ENCODE measurements at places on chromosomes 3 and 15. TPM values are rescaled to one million over a fixed set of nuclear protein-coding genes. Genes with fewer than 3 reads are reported as not detected.

C2CD4A gene
- not detected for total RNA-seq

SCN11A gene
- under 0.01 TPM for total RNA-seq

DNA sequence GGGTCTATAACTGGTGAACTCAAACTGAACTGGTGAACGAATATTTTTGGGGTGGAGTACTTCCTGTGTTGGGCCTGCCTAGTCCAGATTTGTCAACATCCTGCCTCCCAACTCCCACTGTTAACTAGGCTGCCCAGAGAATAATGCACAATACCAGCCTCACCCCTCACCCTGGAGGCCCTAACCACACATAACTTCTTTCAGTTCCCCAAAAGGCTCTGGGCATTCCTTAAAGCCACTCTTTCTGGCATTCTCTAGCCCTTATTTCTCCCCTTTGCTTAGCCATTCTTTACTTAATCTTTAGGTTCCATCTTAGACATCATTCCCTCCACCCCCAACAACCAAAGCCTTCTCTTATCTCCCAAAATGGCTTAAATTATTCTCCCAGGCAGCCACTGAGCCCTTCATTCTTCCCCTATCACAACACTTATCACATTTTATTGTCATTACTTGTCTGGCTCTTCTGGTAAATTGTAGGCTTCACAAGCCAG is 9.1 kb upstream of the SEC11A start:
- peak; percentile 76 for DNase-seq

ADAMTS17 gene
- 0.17 TPM for total RNA-seq

DNA sequence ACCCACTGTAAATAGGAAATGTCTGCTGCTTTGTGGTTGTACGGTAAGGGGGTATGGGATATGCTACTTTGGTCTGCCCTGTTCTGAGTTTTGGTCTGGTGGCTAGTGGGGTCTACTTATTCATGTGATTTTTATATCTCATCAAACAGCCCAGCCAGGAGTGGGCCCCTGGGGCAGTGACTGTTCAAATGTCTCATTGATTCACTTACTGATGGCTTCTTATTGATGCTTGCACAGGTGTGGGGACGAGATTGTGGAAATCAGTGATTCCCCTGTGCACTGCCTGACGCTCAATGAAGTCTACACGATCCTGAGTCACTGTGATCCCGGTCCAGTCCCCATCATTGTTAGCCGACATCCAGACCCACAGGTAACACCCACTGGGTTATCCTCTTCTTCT is 38.5 kb downstream of the STARD5 start:
- no peak for DNase-seq

DNA sequence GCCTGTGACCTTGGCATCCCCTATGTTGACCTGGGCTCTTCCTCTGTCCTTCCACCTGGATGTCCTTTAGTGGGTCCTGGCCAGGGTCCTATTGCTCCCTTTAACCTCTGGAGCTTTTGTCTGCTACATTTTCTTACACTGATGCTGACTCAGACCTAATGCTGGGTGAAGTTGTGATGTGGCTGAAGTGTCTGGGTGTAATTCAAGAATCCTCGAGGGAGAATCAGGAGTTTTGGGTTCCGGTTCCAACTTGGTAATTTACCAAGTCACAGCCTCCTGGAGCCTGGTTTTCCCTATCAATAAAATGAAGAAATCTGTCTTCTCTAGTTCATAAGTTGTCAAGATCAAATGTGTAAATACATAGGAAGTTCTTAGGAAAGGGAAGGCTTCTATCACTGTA is 25.6 kb downstream of the CEP19 start:
- DNase-seq = no peak

DNA sequence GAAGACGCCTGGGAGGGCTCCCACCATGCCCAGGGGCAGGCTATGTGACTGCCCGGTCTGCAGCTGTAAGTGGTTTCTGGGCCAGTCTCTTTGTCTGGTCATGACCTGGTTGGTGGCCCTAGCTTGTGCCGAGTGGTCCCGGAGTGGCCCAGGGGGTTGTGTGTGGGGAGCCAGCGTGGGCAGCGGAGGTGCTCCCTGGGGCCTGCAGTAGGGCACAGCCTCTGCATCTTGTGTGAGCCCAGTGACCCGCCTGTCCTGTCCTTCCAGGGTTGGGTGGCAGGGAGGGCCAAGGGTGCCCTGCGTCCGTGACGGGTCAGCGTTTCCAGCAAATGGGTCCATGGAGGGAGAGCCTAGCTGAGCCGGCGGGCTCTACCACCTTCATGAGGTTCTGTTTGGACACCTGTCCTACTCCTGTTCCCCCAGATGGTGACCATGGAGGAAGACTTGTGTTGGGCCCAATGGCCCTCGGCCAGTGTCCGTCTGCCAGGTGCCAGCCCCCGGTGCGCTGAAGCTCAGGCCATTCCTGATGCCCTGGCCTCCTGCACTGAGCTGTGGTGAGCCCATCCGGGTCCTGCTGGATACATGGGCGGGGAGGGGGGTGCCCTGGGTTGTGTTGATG is 215.4 kb downstream of the SNRPN start:
- no peak for DNase-seq

DNA sequence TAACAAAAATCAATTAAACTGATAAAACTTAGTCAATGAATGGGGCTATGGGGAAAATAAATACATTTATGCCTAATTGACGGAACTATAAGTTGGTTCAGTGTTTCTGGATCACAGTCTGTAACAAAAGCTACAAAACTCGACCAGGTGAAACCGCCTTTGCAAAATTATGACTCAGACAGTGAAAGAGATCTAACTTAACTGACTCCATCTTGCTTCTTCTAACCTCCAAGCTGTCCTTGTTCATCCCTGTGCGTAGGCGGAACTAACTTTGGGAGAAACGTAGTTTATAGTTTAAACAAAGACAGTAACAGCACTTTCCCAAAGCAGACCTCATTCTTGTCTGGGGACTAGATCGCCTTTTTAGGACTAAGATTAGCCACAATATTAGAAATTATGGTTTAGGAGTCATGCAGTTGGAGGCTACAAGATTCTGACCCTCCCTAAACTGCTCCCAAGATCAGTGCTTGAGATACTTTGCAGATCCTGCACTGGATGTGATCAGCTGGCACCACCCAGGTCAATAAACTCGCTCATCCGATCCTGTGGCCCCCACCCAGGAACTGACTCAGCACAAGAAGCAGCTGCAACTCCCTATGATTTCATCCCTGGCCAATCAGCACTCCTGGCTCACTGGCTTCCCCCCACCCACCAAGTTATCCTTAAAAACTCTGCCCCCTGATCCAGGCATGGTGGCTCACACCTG is 7.2 kb upstream of the MFGE8 start:
- DNase-seq = peak; percentile 74

TMEM87A gene
- total RNA-seq = 54.2 TPM

DNA sequence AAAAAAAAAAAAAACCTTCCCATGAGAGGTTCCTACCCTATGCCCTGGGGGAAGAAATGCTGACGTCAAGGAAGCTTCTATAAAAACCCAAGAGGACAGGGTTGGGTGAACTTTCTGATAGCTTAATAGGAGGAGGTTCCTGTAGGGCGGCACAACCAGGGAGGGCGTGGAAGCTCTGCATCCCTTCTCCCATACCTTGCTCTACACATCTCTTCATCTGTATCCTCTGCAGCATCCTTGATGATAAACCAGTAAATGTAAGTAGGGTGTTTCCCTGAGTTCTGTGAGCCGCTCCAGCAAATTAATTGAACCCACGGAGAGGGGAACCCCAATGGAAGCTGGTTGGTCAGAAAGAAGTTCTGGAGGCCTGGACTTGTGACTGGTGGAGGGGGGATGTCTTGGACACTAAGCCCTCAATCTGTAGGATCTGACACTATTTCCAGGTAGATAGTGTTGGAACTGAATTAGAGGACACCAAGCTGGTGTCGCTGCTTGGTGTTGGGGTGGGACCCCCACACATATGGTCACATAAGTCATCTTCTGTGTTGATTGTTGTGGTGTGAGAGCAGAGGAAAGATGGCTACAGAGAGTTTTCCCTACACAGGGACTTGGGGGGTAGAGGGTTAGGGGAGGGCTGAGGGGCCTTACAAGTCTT is 91.5 kb downstream of the ST6GAL1 start:
- DNase-seq = no peak

Data from fibroblast of lung (primary cell).